ENCODE measurements at places on chromosomes 7 and 10.

- no peak for DNase-seq
Measured at GRCh38 chr7:173209-173918, 19.0 kb upstream of the FAM20C start.

- no peak for DNase-seq
Measured at GRCh38 chr7:155917836-155918430, 105.7 kb upstream of the SHH start.

DNA sequence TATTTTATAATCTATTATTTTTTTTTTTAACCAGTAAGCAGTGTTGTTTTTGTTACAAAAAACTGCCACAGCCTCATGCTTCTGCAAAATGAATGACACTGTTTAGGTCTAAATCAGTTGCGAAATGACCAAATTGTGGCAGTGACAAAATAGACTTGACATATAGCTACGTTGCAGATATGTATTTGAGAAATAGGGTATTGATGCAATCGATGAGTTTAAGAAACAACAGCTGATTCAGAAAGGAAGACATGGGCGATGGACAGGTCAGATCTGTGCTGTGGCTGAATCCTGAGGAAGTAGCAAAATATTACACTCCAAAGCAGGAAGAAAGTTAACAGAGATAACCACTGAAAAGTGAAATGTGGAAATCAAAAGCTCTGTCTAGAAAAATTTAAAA lies 89.0 kb upstream of the STEAP4 start:
- DNase-seq, result no peak

DNA sequence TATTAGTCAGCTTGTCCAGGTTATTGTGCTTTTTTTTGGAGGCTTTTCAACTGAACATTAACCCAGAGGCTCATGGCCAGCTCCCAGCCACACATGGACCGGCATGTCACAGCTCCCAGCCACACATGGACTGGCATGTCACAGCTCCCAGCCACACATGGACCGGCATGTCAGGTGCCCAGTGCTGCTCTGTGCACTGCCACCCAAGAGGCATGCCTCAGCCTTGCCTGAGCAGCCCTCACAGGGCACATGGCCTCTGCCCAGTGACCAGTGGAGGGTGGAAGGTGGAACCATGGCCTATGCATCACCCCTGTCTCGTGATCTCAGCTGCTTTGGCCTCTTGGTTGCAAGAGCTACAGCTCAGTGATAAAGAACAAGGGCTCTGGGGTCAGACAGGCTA lies 119.8 kb downstream of the OAT start:
- no peak for DNase-seq

DNA sequence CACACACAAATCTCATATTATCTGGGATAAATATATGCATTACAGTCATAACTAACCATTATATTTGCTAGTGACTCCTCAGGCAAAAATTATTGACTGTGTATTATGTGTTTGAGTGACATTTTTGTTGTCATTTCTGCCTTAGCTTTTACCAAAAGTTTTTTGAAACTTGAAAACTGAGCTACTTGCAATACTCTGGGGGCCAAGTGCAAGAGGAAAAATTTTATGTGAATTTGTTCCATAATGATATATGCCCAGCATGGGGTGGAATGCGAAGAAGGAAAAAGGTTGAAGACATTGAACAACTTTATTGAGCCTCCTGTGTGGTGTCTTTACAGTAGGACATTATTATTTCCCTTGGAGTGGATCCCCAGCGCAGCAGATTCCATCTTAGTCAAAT lies 176.8 kb upstream of the FERD3L start:
- DNase-seq, result no peak

GRCh38 chr7:117704063-117704462 lies 169.2 kb downstream of the CTTNBP2 start:
- no peak for DNase-seq

DNA sequence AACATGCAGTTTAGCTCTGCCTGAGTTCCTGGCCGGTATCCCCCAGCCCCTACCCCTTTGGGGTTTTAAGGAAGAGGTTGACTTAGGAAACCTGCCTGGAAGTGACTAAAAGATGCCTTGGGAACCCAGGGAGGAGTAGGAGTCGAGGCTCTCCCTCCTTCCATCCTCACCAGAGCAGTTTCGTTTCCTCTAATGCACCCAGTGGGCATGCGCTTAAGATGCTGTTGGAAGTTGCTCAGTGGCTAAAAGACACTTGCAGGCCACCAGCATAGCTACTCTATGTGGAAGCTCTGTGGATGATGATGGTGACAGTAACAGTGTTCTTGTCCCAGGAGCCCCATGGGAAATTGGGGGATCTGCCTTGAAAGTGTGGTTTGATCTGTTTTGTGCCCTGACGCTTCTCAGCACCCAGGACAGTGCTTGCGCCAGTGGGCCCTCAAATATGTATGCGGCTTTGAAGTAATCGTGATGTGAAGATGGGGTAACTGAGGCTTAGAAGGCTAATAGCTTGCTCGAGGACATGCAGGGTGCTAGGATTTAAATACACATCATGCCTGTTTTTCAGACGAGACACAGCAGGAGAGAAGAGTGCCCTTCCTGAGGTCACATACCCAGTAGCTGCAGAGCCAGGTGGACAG lies 32.0 kb downstream of the TBATA start:
- DNase-seq, result no peak

GRCh38 chr10:30789806-30790205 lies 160.3 kb upstream of the LYZL2 start:
- no peak for DNase-seq

DNA sequence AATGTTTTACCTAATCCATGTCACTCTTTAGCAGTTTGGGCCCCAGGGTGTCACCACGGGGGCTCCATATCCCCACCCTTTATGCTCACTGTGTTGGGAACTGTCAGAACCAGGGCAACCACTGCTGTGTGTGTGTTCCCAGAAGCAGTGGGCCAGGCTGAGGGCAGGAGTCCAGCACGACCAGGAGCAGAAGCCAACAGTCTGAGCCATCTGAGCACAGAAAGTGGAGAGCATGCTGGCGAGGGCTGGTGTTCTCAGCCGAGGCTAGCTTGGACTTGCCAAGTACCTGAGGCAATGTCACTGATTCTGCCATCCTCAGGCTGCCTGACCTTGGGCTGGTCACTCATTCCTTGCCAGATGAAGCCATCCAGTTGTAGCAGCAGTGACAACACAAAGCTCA lies 285.0 kb downstream of the BMPER start:
- DNase-seq, result no peak

GRCh38 chr10:43130770-43131171 lies 7.5 kb upstream of the CSGALNACT2 start:
- DNase-seq, result no peak

GRCh38 chr10:31700181-31700611 lies 228.4 kb downstream of the ARHGAP12 start:
- no peak for DNase-seq

DNA sequence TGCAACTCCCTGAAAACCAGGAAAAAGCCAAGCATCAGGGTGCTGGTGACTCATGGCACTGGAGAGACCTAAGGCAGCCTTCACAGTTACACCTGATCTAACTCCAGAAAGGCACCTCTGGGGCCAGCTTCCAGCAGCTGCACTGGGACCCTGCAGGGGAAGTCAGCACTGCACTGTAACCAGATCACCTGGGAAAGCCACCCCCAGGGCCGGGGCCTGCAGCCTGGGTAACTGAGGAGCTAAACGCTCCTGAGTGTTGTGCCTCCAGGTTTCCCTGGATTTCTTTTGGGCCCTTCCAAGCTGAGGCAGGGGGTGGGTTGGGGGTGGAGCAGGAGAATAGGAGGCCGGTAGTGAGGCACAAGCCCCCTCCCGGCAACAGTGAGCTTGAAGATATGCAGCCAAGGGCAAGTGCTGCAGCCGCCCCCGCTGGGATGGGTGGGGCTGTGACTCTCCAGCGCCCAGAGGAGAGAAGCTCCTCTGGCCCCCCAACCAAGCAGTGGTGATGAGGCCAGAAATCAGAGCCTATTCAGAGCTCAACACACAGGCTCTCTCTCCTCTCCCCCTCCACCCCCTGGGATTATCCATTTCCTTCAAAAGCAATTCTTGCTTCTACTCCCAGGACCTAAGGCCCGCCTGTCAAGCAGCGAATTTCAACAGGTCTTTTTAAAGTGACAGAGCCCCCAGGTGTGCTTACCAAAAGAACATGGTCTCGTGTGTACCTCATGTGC lies 2.6 kb downstream of the CXCL12 start:
- DNase-seq, result no peak

DNA sequence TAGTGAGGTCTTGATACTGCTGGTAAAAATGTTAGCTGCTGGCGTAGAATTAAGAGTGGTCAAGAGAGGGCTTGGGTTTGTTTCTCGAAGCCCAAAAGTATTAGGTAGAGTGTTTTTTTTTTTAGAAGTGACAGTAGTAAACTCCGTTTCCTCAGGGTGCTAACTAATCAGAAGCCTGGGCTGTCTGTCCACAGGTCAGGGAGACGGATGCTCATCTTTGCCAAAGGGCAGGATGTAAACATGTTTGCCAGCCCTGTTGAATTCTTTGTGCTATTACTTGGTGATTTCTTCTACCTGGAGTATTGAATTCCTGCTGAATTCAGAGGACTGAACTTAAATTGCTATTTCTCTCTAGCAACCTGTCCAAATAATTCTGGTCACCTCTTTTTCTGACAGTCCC lies 117.1 kb downstream of the SND1 start:
- no peak for DNase-seq
